ENCODE measurements at places on chromosomes 7 and 10. TPM values are rescaled to one million over a fixed set of nuclear protein-coding genes. Genes with fewer than 3 reads are reported as not detected.

DNA sequence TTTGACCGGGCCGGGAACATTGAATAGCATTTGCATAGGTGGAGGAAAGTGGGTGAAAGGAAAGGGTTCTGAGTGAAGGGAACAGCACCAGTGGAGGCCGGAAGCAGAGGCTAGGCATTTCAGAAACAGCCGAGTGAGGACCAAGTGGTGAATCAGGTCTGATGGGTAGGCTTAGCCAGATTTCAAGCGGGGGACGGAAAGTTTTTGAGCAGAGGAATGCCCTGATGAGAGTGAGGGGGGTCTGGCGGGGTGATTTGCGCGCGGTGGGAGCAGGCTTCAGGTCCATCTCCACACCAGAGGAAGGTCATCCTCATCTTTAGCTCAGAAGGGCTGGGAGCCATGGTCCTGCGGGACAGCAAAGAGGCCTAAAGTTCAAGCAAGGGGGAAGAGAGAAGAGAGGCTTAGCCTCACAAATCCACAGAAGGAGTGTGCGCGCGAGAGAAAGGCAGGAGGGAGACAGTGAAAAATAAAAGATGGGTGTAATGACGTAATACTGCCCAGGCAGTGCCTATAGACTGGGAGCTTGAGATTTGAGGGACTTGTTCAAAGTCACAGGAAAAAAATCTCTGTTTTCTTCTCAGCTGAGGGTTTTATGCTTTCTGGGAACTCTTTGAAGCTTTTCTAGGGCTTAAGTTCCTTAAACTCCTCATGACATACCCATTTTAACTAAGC is 1.0 kb upstream of the DENND2A start:
- no peak for ATAC-seq

GRCh38 chr10:71072131-71072822 is 140.1 kb upstream of the UNC5B start:
- ATAC-seq: no peak

- peak; percentile 25 for ATAC-seq
Observed at GRCh38 chr10:112446055-112446854, 459 bp downstream of the ZDHHC6 start.

DNA sequence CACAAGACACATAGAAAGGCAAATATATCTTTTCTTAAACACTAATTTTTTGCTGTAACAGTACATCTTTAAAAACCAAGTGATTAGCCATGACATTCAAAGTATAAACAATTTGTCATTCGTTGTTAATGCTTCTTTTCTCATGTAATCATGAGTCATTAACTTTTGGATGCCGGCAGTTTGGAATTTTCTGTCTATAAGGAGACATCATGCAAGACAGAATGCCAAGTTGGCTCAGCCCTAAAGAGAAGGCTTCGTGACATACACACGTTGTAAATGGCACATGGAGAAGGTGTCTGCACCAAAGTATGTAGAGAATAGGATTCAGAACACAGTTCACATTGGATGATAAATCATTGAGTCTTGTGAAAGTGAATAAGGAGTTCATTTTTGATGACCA is 35.9 kb downstream of the CCDC3 start:
- no peak for ATAC-seq

GRCh38 chr7:12222889-12223579 is 11.9 kb downstream of the TMEM106B start:
- ATAC-seq: peak; percentile 40

- ATAC-seq: no peak
Observed at GRCh38 chr7:47373871-47374451, 207.9 kb downstream of the TNS3 start.

TMEM236 gene
- total RNA-seq: 0.30 TPM

MAT1A gene
- not detected for total RNA-seq

FAM25A gene
- total RNA-seq: not detected

DNA sequence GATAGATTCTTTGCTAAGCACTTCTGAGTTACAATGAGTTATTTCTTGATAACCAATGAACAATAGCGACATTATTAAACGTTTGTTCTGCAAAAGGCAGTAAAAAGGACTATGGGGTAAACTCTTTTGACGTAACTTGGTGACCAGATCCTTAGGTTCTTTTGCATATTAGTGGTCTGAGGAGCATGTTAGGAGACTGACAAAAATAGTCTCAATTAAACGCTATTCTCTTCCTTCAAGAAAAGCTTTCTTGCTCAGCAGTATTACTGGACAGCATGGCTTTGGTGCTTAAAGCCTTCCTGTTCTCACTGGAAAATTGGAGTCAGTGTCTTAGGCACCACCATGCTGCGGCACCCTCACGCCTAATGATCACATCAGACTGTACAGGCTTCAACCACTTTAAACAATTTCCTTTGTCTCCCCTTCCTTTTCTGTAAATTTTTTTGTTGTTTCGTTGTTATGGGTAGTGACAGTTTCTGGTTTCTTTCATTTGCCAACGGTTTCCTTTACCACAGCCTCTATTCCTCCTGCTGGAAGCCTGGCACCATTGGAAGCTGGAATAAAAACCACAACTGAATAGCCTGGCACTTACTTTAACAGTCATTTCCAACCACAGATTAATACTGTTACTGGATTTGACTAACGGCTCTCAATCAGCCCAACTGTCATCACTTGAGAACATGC is 49.2 kb upstream of the FAM133B start:
- ATAC-seq: peak; percentile 32

- no peak for ATAC-seq
Observed at GRCh38 chr10:4916086-4916716, 47.0 kb upstream of the AKR1C1 start.

- ATAC-seq: no peak
Observed at GRCh38 chr10:34615770-34616169, 199.3 kb downstream of the PARD3 start.

TAS2R38 gene
- not detected for total RNA-seq

DNA sequence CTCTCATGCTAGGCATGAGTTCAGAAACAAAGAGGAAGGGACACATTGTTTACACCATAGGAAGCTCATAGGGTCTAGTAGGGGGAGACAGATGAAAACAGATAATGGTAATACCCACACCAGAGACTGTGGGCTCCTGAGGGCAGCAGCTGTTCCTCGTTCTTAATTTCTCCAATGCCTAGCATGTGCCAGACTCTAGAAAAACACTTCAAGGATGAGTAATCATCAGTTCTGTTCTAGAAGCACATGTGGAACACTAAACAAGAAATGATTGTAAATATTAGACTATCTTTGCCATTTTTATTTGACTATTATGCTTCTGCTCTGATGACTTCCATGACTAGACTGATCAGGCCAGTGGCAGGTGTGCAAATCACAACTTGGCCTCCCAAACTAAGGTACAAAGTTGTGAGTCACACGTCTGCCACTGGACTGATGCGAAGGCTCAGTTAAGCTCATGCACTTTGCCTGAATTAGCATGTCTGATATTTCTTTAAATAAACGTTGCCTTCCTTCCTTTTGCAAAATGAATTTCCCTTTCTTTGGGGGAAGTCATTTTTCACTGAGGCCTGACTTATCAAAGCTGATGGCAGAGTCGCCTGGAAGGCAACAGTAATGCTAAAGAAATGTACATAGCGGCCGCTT is 89.2 kb upstream of the FGL2 start:
- ATAC-seq: no peak

- ATAC-seq: no peak
Observed at GRCh38 chr7:133376514-133376913, 123.6 kb downstream of the EXOC4 start.

- ATAC-seq: no peak
Observed at GRCh38 chr7:7491044-7491443, 44.6 kb downstream of the COL28A1 start.

- peak; percentile 59 for ATAC-seq
Observed at GRCh38 chr10:132329565-132330485, 2.2 kb upstream of the LRRC27 start.

MICALL2 gene
- total RNA-seq: 1.8 TPM
